ENCODE measurements at places on chromosomes 2 and 18. TPM values are rescaled to one million over a fixed set of nuclear protein-coding genes. Genes with fewer than 3 reads are reported as not detected.

- no peak for DNase-seq
These were observed 735.4 kb upstream of the FANCL start for GRCh38 chr2:58976375-58977071.

DNA sequence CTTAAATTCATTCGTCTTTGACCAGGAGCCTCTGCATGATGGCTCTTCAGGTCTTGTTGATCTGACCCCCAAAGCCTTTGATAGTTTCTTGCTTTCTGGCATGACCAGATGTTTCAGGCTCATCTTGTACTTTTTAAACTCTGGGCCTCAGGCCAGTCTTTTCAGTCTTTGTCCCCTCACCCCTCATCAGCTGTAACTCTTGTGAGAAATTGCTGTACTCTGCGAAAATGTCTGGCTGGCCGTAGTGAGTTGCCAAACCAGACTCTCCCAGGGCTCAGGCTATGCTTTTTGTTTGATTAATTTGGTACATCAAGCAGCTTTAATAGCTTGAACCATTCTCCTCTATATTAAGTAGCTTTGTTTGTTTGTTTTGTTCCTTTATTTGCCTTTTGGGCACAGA lies 75.9 kb downstream of the BABAM2 start:
- DNase-seq = peak; percentile 61

DNA sequence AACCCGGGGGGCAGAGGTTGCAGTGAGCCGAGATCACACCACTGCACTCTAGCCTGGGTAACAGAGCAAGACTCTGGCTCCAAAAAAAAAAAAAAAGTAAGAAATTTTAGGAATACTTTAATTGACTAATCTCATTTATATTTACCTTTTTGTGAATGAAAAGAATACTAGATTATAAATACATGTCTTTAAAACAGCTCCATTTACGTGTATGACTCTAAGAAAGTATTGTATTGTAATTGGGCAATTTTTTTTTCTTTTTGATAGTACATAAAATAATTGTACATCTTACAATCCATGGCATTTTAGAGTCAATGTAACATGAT lies 8.0 kb downstream of the IL36A start:
- DNase-seq = no peak

GRCh38 chr2:197121255-197121654 lies 189.3 kb downstream of the ANKRD44 start:
- DNase-seq = no peak

DNA sequence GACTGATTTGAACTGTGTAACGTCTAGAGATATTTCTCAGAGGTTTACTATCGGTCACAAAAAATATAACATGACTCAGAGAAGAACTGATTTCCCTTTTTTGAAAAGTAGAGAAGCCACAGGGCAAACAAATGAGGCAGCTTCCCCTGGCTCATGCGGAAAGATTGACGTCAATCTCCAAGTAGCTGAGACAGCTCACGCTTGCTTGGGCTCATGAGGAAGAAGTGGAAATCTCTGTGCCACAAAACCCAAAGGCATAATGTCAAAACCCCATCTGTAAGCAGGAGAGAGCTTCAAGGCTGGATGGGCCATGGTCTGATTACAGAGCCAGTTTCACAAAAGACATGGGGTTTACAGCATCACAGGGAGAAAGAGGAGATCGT lies 188.1 kb downstream of the ARL4C start:
- peak; percentile 40 for DNase-seq

The FOXD4L1 gene
- not detected for total RNA-seq

The MC5R gene
- not detected for total RNA-seq

The SERPINE2 gene
- total RNA-seq = 94.5 TPM

The CYP26B1 gene
- 37.7 TPM for total RNA-seq

The DPP4 gene
- total RNA-seq = 22.8 TPM

The NXPH2 gene
- total RNA-seq = not detected
